ENCODE measurements at places on chromosomes 12 and 14.

- DNase-seq, result no peak
Observed at GRCh38 chr14:63581491-63581890, 38.3 kb upstream of the PPP2R5E start.

DNA sequence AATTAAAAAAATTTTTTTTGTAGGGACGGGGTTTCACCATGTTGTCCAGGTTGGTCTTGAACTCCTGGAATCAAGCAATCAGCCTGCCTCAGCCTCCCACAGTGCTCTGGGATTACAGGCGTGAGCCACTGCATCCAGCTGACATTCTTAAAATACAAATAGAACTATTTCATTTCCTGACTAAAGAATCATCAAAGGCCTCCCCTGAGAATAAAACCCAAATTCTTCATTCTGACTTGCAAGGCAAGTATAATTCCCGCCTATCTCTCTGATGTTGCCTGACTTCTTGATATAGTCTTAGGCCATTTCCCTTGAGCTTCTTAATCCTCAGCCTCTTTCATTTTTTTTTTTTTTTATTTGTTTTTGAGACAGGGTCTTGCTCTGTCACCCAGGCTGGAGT, 4.4 kb upstream of the BICD1 start:
- no peak for DNase-seq

DNA sequence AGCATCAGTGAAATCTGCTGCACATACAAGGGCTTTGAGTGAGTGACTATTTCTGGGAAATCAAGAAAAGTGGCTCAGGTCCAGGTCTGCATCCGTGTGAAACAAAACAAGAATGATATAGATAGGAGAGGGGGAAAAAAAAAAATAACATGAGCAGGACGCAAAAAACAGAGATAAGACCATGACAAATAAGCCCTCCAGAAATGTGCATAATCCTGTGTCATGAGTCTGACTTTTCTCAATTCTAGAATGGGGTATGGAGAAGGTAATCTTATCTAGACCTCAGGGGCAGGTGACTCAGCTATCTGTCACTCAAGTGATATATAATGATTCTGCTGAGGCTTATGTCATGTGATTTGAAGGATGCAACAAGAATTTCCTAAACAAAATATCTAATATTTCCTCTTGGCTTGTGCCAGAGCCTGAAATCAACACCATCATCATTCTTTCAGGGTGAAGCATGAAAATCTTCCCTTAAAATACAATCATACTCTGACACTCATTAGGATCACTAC, 250.0 kb downstream of the PHLDA1 start:
- DNase-seq, result no peak

- no peak for DNase-seq
Observed at GRCh38 chr12:30345744-30346471, 349.8 kb downstream of the IPO8 start.

GRCh38 chr12:42589465-42590329, at the start of gene PRICKLE1:
PRICKLE1 (minus strand) TSS chr12:42589746; CDS start chr12:42472516, 117,230 bp downstream.
- DNase-seq, result peak; percentile 4

GRCh38 chr12:79689061-79689476, 1.7 kb downstream of the PAWR start:
- no peak for DNase-seq

- DNase-seq, result peak; percentile 8
Observed at GRCh38 chr12:58425481-58426392, 484.4 kb downstream of the ATP23 start.

- no peak for DNase-seq
Observed at GRCh38 chr12:102740141-102740955, 176.7 kb downstream of the PAH start.

DNA sequence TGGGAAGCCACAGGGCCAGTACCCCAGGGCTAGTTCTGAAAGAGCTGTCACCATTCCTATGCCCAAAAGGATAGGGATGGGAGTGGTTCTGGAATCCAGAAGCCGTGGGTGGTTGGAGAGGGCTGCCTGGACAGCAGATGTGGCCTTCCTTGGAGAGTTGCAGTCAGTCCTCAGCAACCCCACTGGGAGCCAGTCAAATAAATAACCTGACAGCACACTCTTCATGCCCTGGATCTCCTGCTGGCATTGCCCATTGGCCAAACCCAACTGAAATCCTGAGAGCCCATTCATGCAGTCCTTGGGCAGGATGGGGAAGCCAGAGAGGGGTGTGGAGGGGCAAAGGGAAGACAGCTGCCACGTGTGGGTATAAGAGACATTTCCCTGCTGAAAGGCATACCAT, 128.2 kb downstream of the PTPN11 start:
- no peak for DNase-seq

GRCh38 chr14:65038966-65039365, 52.3 kb downstream of the FNTB start:
- DNase-seq, result no peak

GRCh38 chr14:80491650-80492049, 280.3 kb upstream of the DIO2 start:
- no peak for DNase-seq

DNA sequence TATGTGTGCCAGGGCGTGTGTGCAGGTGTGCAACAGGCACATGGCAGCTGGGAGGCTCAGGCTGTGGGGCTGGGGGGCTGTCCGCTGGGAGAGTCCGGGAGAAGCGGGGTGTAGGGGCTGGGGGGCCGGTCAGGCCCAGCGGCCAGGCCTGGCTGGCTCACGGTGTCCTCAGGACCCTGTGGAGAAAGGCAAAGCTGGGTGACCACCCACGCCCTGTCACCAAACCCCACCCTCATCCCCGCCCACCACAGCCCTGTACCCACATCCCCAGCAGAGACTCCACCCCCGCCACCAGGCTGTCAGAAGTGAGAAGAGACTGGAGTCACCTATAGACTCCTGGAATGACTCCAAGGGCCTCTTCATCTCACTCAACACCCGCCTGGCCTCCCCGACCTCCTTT, 85.3 kb downstream of the SCARB1 start:
- DNase-seq, result no peak

DNA sequence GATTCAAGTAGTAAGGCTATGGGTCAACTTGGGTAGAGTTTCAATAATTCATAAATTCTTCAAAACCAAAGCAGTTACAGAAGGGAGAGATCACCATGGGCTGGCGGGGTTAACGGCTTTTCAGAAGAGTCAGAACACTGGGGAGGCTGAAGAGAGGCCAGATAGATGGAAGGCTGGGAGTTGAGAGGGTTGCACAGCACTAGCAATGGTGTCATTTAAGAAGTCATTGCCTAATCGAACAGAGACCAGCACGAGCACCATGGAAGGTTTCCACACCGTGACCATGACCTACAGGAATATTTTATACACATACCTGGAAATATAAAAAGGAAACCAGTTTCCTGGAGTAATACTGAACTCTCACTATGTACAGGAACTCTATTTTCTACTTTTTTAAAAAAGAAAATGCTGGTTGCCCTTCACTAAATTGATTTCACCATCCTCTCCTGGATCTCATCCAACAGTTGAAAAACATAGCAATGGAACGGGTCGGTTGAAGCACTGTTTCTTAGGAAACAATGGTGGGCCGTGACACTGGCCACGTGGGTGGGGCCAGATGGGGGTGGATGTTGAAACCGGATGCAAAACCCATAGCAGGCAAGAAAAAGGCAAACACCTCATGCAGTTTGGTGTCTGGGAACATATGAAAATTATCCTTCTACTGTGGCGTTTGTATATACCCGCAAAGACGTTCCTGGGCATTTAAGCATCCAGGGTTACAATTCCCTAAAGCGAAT, 38.0 kb upstream of the RIN3 start:
- no peak for DNase-seq

DNA sequence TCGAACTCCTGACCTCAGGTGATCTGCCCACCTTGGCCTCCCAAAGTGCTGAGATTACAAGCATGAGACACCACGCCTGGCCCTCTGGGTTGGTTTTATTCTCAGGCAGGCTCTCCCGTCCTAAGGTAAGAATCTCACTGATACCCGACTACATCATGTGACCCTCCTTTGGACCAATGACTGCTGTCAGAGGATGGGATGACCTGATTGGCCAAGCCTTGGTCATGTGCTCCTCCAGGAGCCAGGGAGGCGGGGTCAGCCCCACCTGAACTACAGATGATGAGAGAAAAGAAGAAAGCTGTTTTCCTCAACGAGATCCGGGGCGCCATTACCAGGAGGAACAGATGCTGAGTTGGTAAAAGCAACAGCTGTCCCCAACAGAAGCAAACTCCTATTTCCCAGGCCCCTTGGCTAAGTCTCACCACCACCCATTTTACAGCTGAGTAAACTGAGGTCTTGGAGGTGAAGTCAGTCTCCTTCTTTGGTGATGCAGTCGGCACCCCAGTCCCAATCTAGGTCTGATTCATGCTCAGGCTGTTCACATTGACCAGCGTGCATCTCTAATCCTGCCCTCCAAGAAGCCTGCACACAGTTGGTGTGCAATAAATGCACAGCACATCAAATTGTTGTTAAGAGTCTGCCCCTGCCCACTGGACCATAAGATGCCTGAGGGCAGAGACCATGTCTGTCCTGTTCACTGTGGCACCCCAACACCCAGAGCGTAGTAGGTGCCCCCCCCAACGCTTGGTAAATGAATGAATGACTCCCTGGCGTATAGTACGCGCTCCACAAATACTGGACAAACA, 118.8 kb downstream of the SCARB1 start:
- DNase-seq, result no peak

- DNase-seq, result no peak
Observed at GRCh38 chr12:49568442-49569162, 660 bp upstream of the MCRS1 start.

GRCh38 chr14:24297190-24297964, 2.2 kb downstream of the DHRS1 start:
- DNase-seq, result no peak

DNA sequence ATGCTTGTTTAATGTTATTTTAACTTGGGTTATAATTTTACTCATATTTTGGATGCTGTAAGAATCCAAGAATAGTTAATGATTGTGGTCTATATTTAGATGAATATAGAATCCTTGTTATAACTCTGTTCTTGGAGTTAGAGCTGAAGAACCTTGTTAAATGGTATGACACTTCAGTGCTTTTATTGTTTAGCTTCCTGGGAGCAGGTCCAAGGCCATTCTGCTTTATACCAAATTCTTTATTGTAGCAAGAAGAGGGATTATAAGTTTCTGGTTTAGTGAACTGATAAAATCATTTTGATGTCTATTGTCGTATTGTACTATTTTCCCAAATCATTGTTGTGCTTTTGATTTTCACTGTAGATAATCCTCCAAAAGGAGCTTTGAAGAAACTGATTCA, 69.4 kb downstream of the MIA2 start:
- DNase-seq, result no peak

DNA sequence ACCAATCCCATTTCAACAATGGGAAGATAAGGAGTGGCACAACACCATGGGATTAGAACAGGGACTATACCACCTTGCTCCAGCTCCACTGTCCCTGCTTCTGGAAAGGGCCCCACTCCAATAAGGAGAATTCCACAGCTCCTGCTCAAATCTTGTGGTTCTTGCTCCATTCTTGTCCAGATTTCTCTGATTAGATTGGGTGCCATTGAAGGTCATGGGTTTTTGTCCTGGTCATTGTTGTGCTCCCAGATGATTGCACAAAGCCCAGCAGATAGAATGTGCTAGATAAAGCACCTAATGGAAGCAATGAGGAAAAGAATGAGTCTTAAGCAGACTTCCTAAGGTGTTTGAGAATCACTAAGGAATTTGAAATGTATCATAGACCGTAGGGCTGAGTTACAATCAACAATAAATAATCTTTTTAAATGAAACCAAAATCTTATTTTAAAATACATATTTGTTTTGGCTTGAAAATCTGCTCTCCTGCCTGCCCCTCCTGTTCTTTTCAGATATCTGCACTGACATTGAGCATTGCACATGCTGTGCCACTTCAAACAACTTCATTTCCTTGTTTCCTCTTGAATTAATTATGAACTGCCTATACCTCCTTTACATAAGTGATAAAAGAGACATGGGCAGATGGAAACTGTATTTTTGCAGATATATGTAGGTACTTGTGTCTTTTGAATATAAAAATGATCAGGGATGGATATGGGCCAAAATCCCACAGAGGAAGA, 115.9 kb downstream of the FGD4 start:
- no peak for DNase-seq

DNA sequence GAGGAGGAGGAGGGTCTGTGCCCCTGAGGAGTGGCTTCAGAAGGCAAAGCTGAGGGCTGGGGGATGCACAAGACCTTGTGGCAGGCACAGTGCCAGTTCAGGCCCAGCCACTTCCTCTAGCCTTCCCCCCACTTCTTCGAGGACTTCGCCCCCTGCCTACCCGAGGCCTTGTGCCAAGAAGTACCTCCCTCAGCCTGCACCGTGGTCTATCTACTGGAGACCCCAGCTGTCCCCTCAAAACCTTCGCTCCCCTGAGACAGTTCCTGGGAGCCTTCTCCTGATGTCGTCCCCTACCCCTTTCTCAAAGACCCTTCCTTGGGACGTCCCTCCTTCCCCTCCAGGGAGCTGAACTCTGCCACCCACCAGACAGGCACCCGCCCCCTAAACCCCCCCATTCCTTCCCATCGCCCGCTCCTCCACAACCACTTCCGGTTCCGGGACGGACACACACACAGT, 604 bp downstream of the ZNF384 start:
- peak; percentile 14 for DNase-seq

- no peak for DNase-seq
Observed at GRCh38 chr12:60844875-60845274, 1249.0 kb downstream of the SLC16A7 start.

DNA sequence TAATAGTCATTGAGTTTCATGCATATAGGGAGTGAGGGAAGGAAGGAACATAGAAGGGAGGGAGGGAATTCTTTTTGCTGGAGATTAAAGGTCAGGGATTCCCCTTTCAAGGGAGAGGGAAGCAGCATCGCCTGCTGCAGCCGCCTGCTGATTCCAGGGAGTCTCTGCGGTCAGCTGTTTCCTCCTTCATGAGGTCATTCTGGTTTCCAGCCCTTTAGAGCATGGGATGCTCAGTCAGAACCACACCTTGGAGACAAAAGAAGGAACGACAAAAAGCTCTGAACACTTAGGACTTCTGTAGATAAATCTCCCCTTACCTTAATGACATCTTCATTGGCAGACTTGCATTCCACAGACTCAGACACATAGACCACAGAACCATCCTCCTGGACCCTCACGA, 923.0 kb upstream of the TMEM132C start:
- no peak for DNase-seq

GRCh38 chr14:97299661-97300060, 502.5 kb downstream of the VRK1 start:
- DNase-seq, result no peak

GRCh38 chr14:68172216-68172615, 352.6 kb downstream of the RAD51B start:
- no peak for DNase-seq

Measured in stimulated activated CD4-positive, alpha-beta T cell treated with anti-CD3 and anti-CD28 coated beads, Interleukin-15, amount 100 ng/mL, for 48 hours (primary cell).